H1 (cell line): ENCODE measurements at places on chromosomes 3 and 15. TPM values are rescaled to one million over a fixed set of nuclear protein-coding genes. Genes with fewer than 3 reads are reported as not detected.

DNA sequence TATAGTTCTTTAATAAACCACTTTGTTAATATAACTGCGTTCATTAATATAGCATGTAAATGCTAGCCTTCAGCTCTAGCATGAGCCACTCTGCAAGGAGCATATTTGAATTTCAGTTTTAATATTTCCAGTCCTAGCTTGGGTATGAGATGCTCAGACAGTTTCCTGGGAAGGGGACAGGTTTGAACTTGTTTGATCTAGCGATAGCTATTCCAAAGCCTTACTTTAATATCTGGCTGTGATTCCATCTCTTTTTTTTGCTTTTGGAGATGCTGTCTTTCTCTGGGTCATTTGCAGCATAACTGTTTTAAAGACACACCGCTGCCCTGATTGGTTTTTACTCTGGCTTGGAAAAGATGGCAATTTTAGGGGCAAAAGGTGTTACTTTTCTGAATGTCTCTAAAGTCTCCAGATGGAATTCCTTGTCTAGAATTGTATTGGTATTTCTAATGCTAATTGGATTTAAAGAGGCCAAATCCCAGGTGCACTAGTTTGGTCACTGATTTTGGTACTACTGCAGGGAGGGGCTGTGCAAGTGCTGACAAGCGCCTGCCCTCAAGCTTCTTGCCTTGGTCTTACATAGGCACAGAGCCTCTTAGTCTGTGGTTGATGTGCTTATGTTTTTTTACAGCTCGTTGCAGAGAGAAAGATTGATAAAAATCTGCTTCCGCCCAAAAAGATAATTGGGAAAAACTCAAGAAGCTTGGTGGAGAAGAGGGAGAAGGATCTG lies 2.8 kb downstream of the NISCH start:
- no peak for DNase-seq

GRCh38 chr3:138362538-138362937 lies 14.2 kb downstream of the MRAS start:
- no peak for DNase-seq

- DNase-seq: no peak
These were observed 76.7 kb upstream of the LPP start for GRCh38 chr3:188077160-188077799.

- DNase-seq: no peak
These were observed 163.5 kb downstream of the ABHD5 start for GRCh38 chr3:43854283-43854682.

GRCh38 chr15:68565234-68565633 lies 13.6 kb upstream of the CORO2B start:
- DNase-seq: no peak

- no peak for DNase-seq
These were observed 58.4 kb upstream of the ATP2C1 start for GRCh38 chr3:130835483-130835882.

OIP5 gene
- polyA plus RNA-seq: 41.7 and 44.5 TPM in 2 replicates

PDIA3 gene
- 70.8 and 90.4 TPM in 2 replicates for polyA plus RNA-seq
